ENCODE measurements at places on chromosomes 6 and 20. TPM values are rescaled to one million over a fixed set of nuclear protein-coding genes. Genes with fewer than 3 reads are reported as not detected.

GRCh38 chr6:148556410-148556809, 190.4 kb upstream of the UST start:
- no peak overlapping the region for H3K27ac ChIP-seq
- DNase-seq: no peak
- no peak overlapping the region for H3K4me3 ChIP-seq
- H3K27me3 ChIP-seq: no peaks in the 10 kb centered on the region

DNA sequence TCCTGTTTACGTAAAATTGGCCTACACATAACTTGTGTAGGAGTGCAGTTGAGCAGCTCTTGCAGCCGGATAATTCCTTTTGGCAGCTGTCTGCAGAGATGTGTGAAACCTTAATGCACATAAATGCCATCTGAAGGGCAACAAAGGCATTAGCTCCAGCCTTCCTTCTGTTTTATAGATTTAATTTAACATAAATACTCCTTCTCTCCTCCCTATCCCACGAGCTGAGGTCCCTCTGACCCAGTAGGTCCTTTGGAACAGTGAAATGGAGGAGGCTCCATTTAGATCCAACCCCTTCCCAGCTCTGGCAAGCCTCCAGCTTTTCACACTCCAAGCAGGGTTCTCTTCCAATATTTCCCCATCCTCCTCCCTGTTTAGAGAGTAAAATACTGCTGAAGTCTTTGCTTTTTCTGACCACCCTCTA, 6.5 kb downstream of the PLEKHG1 start:
- DNase-seq: no peak
- no peaks in the 10 kb centered on the region for H3K4me1 ChIP-seq
- no peaks in the 10 kb centered on the region for H3K36me3 ChIP-seq
- no peaks in the 10 kb centered on the region for H3K27me3 ChIP-seq
- H3K27ac ChIP-seq: no peak overlapping the region
- no peak overlapping the region for H3K4me3 ChIP-seq

DNA sequence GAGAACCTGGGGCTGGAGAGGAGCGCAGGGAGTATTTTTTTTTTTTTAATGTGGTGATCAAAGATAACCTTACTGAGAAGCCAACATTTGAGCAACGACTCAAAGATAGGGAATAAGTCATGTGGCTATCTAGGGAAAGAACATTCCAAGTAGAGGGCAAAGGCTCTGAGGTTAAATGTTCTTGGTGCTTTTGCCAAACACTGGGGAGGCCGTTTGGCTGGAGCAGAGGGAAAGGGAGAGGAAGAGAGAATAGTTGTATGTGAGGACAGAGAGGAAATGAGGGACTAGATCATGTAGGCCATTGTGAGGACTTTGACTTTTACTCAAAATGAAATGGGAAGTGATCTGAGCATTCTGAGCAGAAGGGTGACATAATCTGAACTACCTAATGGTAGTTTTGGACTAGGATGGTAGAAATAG, 27.8 kb downstream of the ACSS2 start:
- H3K4me1 ChIP-seq: no peaks in the 10 kb centered on the region
- no peaks in the 10 kb centered on the region for H3K36me3 ChIP-seq
- DNase-seq: no peak

DNA sequence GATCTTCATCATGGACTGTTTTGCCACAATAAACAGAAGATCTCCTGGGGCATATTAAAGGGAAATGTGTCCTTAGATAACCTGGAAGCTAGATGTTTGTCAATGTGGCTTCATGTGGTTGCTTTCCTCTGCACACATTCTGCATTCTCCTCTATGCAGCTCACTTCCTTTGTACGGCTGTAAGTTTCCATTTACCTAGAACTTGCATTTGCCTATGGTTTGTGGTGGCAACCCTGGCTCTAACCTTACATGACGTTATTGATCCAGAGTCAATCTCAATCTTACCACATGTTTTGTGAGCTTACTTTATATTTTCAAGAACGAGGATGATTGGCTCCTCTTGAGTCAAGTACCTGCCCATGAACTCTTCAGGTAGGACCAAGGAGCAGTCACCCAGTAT, 863.1 kb downstream of the MAFB start:
- H3K27me3 ChIP-seq: no peaks in the 10 kb centered on the region
- no peaks in the 10 kb centered on the region for H3K4me1 ChIP-seq
- no peak overlapping the region for H3K27ac ChIP-seq
- no peak overlapping the region for H3K4me3 ChIP-seq
- H3K36me3 ChIP-seq: no peaks in the 10 kb centered on the region

DNA sequence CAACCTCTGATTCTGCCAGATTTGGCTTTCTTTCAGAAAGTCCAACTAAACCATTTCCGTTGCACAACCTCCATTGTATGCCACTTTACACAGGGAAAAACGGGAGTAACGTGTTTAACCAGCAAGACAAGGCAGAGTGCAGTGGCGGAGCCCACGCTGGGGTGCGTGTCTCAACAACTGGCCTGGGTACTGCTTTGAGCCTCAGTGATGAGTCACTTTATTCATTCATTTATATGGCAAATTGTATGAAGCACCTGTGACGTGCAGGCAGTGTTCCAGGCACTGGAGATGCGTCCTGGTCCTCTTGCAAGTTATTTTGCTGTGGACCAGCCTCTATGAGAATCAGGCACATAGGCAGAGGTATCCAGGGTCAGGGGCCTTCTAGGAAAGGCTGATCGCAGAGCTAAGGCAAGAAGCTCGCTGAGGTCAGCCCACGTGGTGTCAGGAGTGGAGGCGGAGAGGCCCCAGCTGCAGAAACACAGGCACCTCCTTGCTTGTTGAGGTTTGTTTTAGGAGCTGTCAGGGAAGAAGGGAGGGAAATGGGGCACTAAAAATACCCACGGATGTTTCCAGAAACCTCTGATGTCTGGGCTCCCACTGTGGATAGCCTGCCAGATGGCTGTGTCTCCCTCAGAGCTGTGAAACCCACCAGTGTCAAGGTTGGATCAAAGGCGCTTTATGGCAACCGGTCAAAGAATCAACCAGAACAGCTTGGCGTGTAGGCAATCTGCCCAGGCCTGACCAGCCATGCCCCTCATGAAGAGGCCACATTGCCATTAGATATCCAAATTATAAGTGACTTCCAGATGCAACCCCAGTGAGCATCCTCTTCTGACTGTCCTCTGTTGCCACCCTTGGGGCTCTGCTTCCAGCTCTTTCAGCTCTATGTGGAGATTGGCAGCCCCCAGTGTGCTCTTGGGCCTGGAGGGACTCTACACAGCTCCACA, 157.2 kb downstream of the CD83 start:
- DNase-seq: no peak
- no peaks in the 10 kb centered on the region for H3K4me1 ChIP-seq
- no peaks in the 10 kb centered on the region for H3K36me3 ChIP-seq
- no peak overlapping the region for H3K27ac ChIP-seq

- no peak for DNase-seq
- no peak overlapping the region for H3K27ac ChIP-seq
- no peaks in the 10 kb centered on the region for H3K36me3 ChIP-seq
Measured at GRCh38 chr20:60967431-60968316, 284.4 kb upstream of the CDH4 start.

GRCh38 chr6:31083742-31084354, 28.5 kb downstream of the C6orf15 start:
- no peak overlapping the region for H3K27ac ChIP-seq
- no peaks in the 10 kb centered on the region for H3K4me1 ChIP-seq
- no peaks in the 10 kb centered on the region for H3K27me3 ChIP-seq
- DNase-seq: peak; percentile 8

DNA sequence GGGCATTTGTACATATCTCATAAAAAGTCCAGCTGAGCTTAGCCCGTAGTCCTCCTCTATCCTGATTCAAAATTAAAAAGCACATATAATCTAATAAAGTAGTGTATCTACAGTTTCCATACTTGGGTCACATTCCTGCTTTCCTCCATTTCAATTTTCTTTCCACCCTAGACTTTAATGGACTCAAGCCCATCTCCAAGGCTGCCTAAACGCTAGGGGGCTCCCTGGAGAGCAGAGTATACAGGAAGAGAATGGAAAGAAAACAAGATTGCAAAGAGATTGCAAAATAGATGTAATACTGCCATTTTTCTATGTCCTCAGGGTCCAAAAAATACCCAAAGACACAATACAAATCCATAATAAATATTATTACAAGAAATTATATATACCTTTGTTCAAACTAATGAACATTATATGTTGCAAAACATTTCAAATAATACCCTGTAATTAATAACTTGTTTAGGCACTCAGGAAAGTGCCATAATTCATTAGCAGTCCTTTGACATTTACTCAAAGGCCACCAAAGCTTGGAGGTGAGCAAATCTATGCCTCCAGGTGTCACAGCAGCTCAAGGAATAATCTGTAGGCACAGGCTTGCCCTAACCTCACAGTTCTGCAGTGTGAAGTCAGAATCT, 2.4 kb upstream of the MCM3 start:
- no peaks in the 10 kb centered on the region for H3K27me3 ChIP-seq
- H3K36me3 ChIP-seq: peaks cover 8% of the 10 kb centered on the region
- peaks cover 13% of the 10 kb centered on the region for H3K4me1 ChIP-seq
- H3K27ac ChIP-seq: no peak overlapping the region
- H3K4me3 ChIP-seq: no peak overlapping the region

The TCP11 gene
- not detected for total RNA-seq

The CCNC gene
- 35.0 TPM for total RNA-seq

The SLC35F1 gene
- total RNA-seq: 1.1 TPM

The CD93 gene
- total RNA-seq: 4.5 TPM

The BMP2 gene
- 4.0 TPM for total RNA-seq
